ENCODE measurements at places on chromosomes 13 and 19.
A peak's percentile ranks its signal among the peaks of the same experiment; 100 is the strongest.

DNA sequence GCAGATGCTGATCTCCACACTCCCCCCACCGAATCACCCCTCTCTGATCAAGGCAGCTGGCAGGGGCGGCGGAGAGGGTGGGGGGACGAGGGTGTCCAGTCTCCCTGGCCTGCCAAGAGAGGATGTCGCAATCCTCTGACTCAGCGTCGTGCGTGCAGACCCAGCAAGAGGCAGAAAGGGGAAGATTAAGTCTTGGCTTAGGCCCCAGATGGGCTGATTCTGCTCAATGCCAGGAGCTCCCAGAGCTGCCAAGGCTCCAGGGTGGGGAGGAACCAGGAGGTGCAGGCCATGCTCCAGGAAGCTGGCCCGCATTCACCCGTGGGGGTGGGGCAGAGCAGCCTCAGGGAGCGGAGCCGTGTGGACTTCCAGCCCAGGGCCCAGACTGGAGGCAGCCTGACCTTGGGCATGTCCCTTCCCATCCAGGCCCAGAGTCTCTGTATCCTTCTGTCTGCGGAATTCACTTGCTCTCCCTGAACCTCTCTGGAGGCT, 6.6 kb upstream of the BCL3 start:
- DNase-seq: peak; percentile 67

DNA sequence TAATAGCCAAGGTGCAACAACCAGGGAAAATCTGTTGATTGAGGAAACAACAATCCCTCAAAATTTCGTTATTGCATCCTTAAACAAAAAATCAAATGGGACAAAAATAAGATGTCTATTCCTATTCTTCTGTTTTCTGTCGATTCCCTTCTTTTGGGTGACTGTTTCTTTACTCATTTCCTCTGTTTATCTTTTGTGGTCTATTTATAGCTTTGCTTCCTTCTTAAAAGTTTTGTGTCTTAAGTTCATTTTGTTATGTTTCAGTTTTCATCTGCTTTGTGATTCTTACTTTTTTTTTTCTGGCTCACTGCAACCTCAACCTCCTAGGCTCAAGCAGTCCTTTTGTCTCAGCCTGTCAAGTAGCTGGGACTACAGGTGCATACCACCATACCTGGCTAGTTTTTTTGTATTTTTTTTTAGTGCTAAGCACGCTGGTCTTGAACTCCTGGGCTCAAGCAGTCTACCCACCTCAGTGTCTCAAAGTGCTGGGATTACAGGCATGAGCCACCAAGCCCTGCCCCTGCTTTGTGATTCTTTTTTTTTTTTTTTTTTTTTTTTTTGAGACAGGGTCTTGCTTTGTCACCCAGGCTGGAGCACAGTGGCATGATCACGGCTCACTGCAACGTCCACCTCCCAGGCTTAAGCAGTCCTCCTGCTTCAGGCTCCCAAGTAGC, 10.4 kb downstream of the ZNF146 start:
- DNase-seq: no peak

GRCh38 chr19:49094505-49095482, 9.5 kb downstream of the SNRNP70 start:
- DNase-seq: peak; percentile 33

GRCh38 chr13:44620057-44620456, 43.9 kb upstream of the TSC22D1 start:
- no peak for DNase-seq

DNA sequence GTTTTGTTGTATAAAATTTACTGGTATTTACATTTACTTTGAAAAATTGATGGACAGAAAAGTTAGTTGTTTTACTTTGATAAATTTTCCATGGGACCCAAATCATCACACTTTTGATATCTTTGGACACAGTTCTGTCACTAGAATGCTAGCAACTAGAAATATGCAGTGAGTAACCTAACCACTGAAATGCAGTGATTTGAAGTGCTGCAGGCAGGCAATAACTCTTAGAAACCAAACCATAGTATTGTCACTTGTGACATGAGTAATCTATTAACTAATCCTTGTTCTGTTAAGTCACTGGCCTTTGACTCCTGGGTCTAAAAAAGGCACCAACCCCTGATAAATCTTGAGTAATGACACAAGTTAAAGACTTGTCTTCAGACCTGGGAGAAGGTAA, 620.0 kb upstream of the ATXN8OS start:
- DNase-seq: no peak

DNA sequence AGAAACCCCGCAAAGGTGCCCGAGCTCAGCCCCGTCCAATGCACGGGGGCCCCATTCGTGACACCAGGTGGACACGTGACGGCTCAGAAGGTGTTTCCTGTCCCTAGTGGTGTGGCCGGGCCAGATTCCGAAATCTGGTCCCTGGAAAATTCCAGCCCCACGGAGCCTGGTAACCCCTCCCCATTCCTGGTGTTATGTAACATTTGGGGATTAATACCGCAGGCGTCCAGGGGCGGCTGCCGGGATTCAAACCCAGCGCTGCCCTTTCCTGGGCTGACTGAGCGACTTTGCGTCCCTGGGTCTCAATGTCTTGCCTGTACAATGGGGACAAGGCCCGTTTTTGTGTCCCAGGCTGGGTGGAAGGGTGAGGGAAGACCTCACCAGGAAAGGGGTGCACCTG, 1.0 kb upstream of the PLK5 start:
- DNase-seq: no peak

GRCh38 chr13:100273552-100273951, 184.7 kb downstream of the PCCA start:
- DNase-seq: no peak

- DNase-seq: peak; percentile 26
Measured at GRCh38 chr19:18100710-18101109, 3.1 kb downstream of the MAST3 start.

- DNase-seq: no peak
Measured at GRCh38 chr19:54124393-54124792, 8.8 kb downstream of the PRPF31 start.

GRCh38 chr19:12187625-12188024, 24.7 kb downstream of the ZNF136 start:
- DNase-seq: no peak

DNA sequence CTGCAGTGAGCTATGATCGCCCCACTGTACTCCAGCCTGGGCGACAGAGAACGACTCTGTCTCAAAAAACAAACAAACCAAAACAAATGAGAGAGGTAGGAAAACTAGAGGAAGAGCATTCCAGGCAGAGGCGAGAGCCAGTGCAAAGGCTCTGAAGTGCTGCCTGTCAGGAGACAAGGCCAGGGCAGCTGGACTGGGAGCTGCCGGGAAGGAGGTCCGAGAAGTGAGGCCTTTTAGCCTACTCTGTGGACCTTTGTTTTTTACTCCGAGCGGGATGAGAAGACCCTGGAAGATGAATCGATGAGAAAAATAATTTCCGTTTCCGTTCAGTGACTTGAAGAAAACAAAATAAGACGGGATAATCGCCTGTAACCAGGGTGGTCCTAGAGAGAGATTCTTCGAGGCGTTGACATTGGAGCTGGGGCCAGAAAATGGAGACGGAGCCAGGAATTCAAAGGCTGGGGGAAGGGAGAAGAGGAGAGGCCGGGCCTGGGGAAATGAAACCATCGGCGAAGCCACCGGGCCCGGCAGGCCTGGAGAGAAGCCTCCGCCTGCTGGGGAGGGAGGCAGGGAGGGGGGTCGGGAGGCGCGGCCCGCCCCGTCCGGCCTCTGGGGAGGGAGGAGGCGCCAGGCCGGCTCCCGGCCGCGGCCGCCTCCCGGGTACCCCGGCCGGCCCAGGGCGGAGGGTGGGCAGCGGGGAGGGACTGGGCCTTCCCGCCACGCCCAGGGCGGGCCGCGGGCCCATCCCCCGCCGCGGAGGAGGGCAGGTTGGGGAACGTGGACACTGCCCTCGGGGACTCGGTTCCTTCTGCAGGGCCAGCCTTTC, 7.8 kb upstream of the SERTAD1 start:
- peak; percentile 72 for DNase-seq

DNA sequence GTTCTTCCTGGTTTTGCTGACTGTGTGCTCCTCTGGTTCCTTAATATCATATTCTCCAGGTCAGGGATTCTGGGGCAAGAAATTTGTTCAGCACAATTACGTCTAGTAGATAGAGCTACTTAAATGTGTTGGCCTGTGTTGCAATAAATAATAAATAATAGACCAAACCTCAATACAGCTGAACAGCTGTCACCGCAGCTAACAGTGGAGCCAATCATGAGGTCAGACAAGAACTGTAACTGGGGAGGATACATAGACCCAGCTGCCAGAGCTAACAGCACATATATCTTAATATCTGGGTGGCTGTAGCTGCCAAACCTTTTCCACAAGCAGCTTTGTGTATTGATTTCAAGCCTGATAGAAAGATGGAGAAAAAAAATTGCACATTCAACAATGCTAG, 1596.3 kb upstream of the PCDH20 start:
- DNase-seq: no peak

DNA sequence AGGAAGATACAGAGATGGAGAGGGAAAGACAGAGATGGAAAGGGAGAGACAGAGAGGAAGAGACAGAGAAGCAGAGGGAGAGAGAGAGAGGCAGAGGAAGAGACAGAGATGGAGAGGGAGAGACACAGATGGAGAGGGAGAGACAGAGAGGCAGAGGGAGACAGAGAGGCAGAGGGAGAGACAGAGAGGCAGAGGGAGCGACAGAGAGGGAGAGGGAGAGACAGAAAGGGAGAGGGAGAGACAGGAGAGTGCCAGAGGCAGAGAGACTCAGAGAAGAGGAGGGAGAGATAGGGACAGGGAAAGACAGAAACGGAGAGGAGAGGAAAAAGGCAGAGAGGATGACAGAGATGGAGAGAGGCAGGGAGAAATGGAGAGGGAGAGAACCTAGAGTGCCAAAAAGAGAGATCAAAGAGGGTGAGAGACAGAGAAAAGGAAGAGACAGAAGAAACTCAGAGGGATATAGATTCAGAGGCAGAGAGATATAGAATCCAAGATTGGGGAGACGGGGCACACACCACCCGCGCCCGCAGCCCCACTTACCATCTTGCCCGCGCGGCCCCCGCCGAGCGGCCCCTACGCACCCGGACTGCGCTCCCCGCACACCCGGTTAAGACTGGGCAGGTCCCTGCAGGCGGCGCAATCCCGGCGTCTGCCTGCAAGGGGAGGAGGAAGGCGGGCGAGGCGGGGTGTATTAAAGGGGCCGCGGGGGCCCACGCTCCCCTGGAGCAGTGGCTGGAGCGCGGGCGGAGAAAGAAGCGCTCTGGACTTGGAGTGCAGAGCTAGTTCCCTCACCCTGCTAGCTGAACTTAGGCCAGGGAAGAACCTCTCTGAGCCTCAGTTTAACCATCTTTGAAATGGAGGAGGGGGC, 10.7 kb downstream of the TM6SF2 start:
- no peak for DNase-seq

DNA sequence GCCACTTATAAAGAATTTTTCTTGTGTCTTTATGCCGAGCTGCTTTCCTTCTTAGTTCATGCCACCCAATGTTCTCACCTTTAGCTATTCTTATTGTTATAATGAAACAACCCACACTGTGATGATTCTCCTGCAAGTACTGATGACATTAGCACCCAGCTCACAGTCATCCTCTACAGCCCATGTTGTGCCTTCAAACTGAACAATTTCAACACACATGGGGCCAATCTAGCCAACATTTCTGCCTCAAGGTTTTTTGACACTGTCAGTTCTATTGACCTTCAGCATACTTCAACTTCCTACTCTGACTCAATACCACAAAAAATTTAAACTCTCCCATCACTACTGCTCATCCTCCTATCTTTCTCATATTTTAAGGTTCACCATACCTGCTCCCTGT, 752.4 kb downstream of the FGF9 start:
- DNase-seq: no peak

DNA sequence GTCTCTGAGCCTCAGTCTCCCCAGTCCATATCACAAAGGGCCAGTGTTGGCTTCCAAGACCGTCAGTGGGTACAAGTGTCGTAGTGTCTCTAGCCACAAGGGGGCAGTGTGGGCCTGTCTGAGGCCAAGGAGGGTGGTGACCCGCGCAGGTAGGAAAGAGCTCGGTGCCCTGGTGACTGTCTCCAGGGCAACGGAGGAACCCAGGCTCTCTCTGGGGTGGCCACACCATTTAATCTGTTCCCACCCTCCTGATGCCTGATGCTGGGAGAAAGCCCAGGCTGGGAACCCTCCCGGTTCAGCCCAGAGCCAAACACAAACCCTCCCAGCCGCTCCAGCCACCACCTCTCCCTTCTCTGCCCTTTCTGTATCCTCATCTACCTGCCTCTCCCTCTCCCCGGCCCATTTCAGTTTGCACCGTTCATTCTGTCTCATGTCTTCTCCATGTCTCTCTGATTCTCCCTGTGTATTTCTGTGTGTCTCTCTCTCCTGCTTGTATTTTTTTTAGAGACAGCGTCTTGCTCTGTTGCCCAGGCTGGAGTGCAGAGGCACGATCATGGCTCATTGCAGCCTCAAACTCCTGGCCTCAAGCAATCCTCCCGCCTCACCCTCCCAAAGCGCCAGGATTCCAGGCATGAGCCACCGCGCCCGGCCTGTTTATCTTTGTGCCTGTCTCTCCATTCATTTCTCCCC, 17.5 kb upstream of the MEIS3 start:
- DNase-seq: peak; percentile 75

- DNase-seq: no peak
Measured at GRCh38 chr13:65600702-65601101, 1629.4 kb downstream of the PCDH9 start.

DNA sequence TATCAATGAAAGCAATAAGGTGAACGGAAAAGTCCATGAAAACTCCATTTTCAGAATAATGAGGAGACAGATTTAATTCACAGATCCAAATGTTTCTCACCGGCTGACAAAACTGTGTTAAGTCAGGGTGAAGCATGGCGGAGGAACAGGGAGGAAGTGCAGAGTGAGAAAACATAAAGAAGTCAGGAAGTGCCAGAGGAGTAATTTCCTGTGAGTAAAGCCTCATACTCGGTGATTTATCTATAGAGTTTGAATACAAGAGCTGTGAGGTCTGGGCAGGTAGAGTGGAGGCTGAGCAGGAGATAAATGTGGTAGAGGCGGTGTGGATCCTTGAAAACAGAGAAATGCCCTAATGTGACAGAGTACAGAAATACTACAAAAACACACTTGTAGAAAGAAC, 11.4 kb downstream of the CARD8 start:
- DNase-seq: no peak

DNA sequence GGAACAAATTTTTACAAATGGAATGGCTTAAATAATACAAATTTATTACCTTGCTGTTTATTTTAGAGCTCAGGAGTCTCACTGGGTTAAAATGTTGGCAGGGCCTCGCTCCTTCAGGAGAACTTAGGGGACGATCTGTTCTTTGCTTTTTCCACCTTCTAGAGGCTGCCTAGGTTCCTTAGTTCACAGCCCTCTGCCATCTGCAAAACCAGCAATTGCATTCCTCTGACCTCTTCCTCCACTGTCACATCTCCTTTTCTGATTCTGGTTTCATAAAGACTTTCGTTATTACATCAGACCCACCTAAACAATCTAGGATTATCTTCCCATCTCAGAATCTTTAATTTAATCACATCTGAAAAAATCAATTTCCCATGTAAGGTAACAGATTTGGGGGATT, 249.6 kb upstream of the SPRY2 start:
- no peak for DNase-seq

GRCh38 chr13:48009284-48009683, 8.2 kb upstream of the SUCLA2 start:
- no peak for DNase-seq

DNA sequence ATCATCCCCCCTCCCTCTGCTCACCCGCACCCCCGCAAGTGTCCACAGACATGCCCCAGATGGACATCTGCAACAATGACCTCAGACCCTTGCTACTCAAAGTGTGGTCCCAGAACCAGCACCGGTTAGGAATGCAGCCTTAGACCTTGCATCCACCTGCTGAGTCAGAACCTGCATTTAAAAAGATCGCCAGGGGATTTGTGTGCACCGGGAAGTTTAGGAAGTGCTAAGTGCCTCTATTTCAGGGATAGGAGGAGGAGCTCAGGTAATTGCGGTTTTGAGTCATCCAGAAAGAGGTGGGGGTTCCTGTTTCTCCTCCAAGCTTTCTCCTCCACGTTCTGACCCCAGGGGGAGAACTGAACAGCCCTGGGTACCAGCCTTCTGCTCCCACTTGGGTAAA, 46.2 kb downstream of the CACNA1A start:
- DNase-seq: no peak

Measured in amygdala (tissue), 56 donors.